ENCODE measurements at places on chromosomes 7 and 10. TPM values are rescaled to one million over a fixed set of nuclear protein-coding genes. Genes with fewer than 3 reads are reported as not detected.

Gene PRKAR2B
- total RNA-seq: 224 TPM

Gene GRID2IP
- not detected for total RNA-seq

Gene CAMK2B
- total RNA-seq: 0.49 TPM

Gene OGDHL
- not detected for total RNA-seq

Gene SLC26A4
- 0.16 TPM for total RNA-seq

Gene SPDYE1
- not detected for total RNA-seq

Gene UPP1
- total RNA-seq: 50.5 TPM

Gene STAMBPL1
- 10.2 TPM for total RNA-seq

Gene PRRT4
- total RNA-seq: 3.4 TPM

Gene IDI2
- total RNA-seq: not detected

Gene HILPDA
- 116 TPM for total RNA-seq

Gene NEUROG3
- total RNA-seq: not detected

Gene FAM13C
- 11.4 TPM for total RNA-seq

Gene CLDN4
- total RNA-seq: not detected

Gene CELF2
- total RNA-seq: 178 TPM

Gene C10orf53
- not detected for total RNA-seq

Gene IDE
- total RNA-seq: 21.2 TPM

Gene PNLIPRP1
- total RNA-seq: not detected

Gene TMEM72
- not detected for total RNA-seq

Gene PTPRN2
- total RNA-seq: 3.4 TPM

Gene PRDX3
- 215 TPM for total RNA-seq

Gene BMPR1A
- 46.2 TPM for total RNA-seq

Gene GIMAP8
- total RNA-seq: 9.9 TPM

Gene COL28A1
- total RNA-seq: 3.2 TPM

Gene GALNT17
- total RNA-seq: 10.8 TPM

Gene CPA1
- 0.66 TPM for total RNA-seq

Gene FANK1
- total RNA-seq: 2.5 TPM

Gene TCERG1L
- not detected for total RNA-seq

Gene RBP4
- total RNA-seq: 1,190 TPM

Gene TMEM270
- total RNA-seq: not detected

Gene TRPV5
- total RNA-seq: not detected

Gene RTKN2
- 0.85 TPM for total RNA-seq

Gene TMEM236
- 6.8 TPM for total RNA-seq

Gene TSPAN12
- total RNA-seq: 11.1 TPM

Gene PAPOLB
- total RNA-seq: 0.68 TPM

All from subcutaneous adipose tissue (tissue), 4 donors.